ENCODE measurements at places on chromosomes 5 and 9.

- DNase-seq, result no peak
Observed at GRCh38 chr9:13568841-13569601, 289.5 kb upstream of the MPDZ start.

DNA sequence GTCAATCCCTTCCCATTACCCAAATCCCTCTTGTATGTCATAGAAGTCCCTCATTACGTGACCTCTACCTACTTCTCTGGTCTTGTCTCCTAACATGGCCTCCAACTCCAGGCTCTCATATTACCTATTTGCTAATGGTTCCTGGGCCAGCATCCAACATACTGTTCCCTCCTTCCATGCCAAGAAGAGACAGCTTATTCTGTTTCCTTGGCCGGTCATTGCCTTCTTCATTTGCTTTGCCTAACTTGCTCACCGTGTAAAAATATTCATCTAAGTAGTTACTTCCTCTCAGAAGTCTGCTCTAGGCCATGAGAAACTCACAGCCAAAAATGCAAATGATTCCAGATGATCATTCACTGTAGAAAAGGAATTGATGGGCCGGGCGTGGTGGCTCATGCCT, 8.9 kb upstream of the IL6ST start:
- no peak for DNase-seq

GRCh38 chr9:847505-847904, 6.0 kb downstream of the DMRT1 start:
- no peak for DNase-seq

DNA sequence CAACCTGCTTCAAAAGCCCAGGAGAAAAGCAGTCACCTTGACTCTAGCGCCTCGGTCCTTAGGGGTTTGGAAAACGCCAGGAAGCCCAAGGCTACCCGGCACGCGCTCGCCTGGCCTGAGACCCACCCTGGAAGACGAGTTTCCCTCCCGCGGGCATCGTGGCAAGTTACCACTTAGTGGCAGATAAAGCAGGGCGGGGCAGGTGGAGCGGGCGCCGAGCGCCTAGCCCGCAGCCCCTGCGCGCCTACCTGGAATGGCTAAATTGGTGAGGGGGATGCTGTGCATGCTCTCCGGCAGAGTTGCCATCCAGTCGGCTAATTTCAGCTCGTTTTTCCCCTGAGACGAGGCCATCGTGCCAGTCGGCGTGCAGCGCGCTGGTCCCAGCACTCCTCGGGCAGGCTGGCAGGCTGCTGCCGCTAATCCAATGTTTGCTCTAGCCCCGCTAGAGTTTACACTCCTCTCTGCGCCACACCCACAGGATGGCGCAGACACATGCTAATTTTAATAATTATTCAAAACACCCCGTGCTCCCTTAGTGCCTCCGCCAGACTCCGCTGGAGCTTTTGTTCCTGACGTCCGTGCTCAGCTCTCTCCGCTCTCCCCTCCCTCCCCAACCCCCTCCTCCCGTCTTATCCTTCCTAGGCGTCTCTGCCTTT, at the start of gene PLCXD3:
PLCXD3 (minus strand) TSS at position 426 of the 656 bp plus-strand sequence; CDS start at position 351, 75 bp downstream.
- DNase-seq, result no peak

DNA sequence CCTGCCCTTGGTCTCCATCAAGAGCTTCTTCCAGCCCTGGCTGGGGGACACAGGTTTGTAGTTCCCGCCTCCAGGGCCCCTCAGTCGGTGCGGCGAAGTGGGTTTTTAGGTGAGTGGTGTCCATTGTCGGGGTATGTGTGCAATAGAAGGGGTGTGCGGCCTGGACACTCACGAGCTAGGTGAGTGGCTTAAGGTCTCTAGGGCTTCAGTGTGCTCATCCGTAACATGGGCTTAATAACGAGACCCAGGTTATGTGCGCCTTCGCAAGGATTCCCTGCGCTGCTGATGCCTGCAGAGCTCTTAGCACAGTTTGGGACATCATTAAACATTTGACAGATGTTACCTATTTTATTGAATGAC, 656 bp downstream of the CEP78 start:
- no peak for DNase-seq

- no peak for DNase-seq
Observed at GRCh38 chr9:19358701-19359100, 21.3 kb downstream of the RPS6 start.

- no peak for DNase-seq
Observed at GRCh38 chr9:31445357-31445756, 939.1 kb upstream of the ACO1 start.

DNA sequence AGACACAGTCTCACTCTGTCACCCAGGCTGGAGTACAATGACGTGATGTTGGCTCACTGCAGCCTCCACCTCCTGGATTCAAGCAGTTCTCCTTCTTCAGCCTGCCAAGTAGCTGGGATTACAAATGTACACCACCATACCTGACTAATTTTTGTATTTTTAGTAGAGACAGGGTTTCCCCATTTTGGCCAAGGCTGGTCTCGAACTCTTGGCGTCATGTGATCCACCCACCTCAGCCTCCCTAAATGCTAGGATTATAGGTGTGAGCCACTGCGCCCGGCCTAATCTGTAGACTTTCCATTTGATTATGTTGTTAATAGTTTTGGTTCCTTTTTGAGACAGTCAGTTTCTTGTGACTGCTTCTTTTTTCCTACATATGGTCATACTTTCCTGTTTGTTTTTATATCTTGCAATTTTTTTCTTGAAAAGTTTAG, 31.0 kb downstream of the MTREX start:
- DNase-seq, result no peak

DNA sequence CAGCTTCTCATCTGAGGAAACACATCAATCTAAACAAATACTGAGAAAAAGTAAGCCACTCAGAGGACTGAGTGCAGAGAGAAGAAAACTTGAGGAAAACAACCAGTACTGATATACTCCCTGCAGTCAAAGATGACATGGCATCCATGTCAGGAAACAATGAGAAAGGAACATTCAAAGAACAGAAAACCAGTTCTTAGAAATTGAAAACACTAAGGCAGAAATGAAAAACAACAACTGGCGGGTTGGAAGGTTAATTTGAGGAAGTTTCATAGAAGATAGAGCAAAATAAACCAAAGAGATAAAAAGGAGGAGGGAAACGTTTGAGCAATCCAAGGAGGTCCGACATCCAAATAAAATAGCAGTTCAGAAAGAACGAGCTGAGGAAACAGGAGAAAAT, 475.2 kb downstream of the HINT1 start:
- DNase-seq, result no peak

DNA sequence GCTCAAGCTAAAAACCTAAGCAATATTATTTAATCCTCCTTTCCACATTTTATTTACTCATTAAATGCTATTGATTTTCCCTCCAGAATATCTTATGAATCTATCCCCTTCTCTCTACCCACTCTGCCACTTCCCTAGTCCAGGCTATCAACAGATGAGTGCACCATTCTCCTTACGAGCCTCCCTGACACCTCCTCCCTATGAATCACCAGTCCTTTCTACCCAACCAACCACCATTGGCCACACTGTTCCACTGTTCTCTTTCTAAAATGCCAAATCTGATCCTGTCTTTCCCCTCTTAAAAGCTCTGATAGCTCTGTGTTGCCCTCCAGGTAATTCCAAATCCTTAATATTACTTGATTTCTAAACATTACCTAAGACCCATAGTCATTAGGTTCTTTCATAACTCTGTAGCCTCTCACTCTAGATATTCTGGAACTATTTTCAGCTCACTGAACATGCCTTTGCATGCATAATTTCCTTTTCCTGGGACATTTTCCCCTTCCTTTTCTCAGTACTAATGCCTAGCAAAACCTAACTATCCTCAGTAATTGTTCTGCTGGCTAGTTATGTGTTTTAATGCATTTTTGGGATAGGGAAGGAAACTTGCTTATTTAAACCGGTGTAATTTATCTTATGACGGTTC, 126.3 kb downstream of the UNC13B start:
- DNase-seq, result no peak

- DNase-seq, result no peak
Observed at GRCh38 chr9:91732187-91733005, 217.6 kb downstream of the ROR2 start.

GRCh38 chr5:179765400-179765799, 28.4 kb upstream of the LTC4S start:
- DNase-seq, result no peak

DNA sequence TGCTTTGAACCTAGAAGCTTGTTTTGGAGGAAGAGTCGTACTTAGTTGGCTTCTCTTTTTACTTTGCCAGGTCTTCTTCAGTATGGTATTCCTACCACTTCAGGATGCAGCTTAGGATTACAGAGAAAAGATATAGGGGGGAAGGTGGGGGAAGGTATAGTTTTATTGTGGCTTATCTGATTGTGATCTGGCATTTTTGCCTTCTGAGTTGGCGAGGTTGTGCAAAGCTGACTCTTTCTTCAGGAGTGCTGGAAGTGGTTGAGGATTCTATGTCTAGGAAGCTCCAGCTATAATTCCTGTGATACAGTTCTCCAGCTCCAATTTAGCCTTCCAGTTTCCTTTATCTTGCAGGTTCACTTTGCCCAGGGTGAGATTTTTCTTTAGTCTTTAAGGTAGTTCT, 7.0 kb downstream of the CDC42SE2 start:
- DNase-seq, result no peak

DNA sequence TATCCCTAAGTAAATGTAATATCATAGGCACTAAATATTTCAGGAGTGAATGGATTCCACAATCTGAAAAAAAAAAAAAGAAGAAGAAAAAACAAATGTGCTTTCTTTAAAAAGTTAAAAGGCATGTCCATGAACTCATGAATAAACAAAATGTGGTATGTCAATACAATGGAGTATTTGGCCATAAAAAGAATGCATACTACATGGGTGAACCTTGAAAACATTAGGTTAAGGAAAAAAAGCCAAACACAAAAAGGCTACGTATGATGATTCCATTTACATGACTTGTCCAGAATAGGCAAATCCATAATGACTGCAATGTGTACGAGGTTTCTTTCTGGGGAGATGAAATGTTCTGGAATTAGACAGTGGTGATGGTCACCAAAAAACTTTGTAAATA, 45.3 kb downstream of the FNIP1 start:
- DNase-seq, result no peak

DNA sequence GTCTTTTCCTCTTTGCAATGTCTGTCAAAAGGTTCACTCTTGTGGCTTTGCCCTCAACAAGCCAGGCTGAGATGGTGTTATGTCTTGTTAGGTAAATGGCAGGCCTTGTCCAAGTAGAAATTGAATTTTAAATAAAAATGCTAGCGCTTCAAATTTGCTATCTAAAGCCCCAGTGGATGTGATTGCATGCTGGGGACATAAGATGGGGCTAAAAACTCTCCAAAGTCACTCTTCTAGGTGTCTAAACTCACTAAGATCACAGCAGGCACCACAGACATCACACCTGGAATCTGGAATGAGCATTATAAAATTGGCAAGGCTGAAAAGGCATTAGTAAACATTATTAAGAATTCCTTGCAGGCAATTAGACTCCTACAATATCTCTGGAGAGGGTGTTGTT, 262.7 kb upstream of the CLINT1 start:
- DNase-seq, result no peak

DNA sequence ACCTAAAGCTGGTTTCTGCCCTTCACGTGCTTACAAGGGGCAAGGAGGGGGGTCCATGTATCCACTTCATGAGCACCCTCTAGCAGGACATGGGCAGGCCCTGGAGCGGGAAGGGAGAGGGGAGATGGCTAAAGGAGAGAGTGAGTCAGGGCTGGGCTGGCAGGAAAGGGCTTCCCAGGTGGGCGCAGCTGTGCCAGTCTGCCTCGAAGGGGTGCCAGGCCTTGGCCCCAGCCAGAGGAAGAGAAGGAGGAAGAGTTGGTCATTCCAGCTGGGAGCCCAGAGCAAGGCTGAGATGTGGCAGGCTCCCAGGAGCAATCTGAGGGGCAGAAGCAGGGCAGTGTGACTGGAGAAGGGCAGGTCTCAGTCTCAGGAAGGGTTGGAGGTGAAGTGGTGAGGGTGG, 24.7 kb downstream of the TRIM14 start:
- DNase-seq, result no peak

DNA sequence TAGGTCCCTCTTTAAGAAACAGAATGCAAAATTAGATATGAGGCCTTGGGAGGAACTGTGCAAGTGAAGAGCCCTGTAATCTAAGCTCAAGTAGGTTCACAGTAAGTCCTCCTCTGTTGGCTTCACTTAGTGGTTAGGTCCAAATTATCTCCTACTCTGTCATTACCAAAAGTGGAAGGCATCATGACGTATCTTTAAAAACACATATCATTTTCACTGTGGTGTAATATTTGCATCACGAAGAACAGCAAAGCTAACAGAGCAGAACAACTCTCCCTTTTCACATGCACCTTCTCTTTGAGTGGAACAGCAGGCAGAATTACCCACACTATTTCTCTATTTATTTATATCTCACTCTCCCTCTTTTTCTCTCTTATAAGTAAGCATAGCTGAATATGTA, 240.5 kb upstream of the CCNH start:
- no peak for DNase-seq

- DNase-seq, result no peak
Observed at GRCh38 chr5:81334304-81335061, 33.1 kb downstream of the ZCCHC9 start.

DNA sequence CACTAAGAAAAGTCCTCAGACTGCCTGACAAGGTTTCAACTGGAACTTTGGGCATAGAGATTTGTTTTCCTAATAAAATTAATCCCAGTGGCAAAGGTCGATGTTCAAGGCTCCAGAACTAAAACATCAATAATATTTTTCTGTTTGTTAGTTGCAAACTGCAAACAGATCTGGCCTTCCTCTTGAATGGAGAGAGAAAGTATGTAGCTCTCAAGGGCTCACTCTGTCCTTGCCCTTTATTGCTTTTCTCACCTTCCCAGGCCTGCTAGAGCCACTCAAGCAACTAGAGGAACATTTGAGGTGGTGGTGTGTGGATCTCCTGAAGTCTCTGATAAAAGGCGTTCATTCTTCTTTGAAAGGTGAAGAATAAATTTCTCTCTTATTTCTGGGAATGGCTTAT, 16.6 kb downstream of the ALDH1A1 start:
- DNase-seq, result no peak

DNA sequence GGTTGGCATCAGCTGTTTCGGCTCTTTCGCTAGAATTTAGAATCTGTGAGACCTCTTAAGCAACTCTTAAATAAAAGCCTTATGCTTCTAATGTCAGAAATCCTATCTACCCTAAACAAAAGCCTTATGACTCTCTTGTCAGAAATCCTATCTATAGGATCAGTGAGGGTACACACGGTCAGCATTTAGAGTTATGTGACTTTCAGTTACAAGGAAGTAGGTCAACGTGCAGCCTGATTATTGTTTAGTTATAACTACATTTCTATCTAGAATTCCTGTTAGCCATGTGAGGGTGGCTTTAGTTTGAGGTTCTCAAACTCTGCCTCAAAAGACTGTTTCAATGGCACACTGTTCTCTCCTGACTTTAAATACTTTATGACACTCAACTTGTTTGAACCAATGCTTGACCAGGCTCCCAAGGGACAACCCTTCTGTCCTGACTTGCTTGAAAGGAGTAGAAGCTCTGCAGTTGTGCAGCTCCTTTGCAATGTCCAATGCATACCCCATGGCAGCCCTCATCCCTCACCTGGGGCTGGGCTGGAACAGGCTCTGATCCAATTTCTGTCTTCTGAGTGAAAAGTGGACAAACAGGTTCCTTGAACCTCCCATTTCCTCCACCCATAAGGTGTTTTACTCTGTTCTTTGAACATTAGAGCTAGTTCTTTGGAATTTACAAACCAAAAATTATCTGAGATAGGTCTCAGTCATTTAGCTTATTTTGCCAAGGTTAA, 251.6 kb upstream of the PIK3R1 start:
- no peak for DNase-seq

- no peak for DNase-seq
Observed at GRCh38 chr9:123073441-123073840, 40.0 kb downstream of the GPR21 start.

Data from breast epithelium (tissue), 4 donors.